ENCODE measurements at places on chromosomes 3 and 15.

GRCh38 chr3:45574067-45574494, 20.5 kb upstream of the LIMD1 start:
- no peak for DNase-seq

- DNase-seq, result no peak
These were observed 35.0 kb upstream of the ABHD17C start for GRCh38 chr15:80660119-80660518.

GRCh38 chr15:72983801-72984545, 68.3 kb upstream of the NEO1 start:
- DNase-seq, result no peak

DNA sequence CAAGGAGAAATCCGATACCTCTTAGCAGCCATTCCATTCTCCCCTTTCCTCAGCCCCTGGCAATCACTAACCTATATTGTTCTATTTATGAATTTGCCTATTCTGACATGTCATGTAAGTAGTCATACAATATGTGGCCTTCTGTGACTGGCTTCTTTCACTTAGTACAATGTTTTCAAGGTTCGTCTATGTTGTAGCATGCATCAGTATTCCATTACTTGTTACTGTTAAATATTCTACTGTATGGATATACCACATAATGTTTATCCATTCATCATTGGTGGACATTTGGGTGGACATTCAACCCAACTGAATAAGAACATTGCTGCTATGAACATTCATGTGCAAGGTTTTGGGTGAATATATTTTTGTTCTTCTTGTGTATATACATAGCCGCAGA, 23.4 kb downstream of the ADAMTS9 start:
- no peak for DNase-seq

DNA sequence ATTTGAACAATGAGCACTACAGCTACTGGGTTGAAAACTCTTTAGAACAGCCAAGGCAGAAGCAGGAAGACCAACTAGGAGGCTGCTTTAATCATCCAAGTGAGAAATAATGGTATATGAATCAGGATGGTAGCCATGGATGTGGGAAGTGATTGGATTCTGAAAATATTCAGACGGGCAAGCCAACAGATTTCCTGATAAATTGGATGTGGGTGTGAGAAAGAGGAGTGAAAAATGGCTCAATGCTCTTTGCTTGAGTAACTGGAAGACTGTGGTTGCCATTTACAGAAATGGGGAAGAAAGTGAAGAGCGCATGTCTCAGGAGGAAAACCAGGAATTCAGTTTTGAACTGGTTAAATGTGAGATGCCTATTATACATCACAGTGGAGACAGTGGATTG, 50.4 kb downstream of the ISL2 start:
- DNase-seq, result no peak

DNA sequence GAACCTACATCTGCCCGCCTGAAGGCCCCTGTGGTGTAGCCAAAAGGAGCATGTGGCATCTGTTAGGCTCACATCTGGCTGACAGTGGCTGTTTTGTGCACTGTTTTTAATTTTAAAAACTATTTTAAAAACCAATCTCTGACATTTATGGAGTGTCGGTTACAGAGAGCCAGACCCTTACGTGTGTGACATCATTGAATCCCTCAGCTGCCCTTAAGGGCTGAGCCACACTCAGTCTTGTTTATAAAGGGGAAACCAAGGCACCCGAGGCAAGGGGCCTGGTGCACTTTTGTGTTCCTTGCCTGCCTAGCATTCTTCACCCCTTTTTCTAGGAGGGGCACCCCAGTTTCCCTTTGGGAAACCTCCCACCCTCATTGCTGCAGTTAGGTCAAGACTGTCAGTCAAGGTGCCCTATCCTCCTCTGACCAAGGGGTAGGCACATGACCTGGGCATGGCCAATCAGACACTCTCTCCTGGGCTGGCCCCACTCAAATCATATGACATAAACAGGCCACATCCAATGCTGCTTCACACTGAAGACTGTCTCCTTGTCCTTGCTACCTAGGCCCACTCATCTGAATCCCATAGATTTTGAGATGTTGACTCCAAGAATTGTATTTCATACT, 105.3 kb downstream of the LSM3 start:
- no peak for DNase-seq

DNA sequence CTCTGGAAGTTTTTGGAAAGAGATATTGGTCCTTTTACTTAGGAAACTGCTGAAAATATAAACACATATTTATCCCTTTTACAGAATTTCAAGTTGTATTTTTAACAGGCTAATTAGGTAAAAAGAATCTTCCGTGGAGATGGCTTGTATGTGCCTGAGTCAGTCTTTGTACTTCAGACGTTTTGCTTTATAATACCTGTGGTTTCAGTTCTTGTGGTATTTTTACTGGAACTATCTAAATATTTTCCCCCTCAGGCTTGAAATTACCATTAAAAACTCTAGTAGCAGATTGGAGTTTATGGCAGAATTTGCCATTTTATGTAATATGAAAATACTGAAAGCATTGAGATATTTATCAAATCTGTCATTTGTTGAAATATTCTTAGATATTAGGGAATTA, 151.6 kb upstream of the CGNL1 start:
- no peak for DNase-seq

DNA sequence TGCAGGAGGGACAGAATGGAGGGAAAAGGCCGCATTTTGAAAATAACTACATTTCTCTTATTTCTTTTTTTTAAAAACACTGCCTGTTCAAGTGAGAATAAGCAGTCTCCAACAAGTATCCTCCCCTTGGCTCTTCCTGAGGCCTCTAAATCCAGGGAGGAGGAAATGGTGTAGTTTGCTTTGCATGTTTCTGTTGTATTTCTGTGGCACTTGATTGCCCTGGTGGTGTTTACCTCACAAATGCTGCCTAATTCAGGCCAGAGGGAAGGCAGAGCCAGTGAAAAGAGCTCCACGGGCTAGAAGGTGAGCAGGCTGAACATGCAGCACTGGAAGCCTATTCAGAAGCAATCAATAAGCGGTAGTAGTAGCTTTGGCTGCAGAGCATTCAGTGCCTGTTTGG, 149.3 kb upstream of the ATP11B start:
- no peak for DNase-seq

DNA sequence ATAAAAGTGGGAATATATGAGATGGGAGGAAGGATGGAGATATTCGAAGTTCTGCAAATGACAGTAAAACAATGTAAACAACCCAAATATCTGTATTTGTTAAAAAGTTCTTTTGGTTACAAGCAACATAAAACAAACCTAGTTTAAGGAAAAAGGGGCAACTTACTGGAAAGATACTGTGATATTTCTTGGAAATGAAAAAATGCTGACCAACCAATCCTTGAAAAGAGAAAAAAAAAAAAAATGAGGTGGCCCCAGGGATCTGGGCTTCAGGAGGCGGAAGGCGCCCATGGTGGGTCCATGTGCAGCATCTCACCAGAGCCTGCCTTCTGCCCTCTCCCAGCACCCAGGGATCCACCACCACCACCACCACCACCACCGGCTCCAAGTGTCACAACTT, 59.1 kb downstream of the VGLL4 start:
- DNase-seq, result no peak

- DNase-seq, result no peak
These were observed 1037.0 kb upstream of the NR2F2 start for GRCh38 chr15:95293456-95294031.

DNA sequence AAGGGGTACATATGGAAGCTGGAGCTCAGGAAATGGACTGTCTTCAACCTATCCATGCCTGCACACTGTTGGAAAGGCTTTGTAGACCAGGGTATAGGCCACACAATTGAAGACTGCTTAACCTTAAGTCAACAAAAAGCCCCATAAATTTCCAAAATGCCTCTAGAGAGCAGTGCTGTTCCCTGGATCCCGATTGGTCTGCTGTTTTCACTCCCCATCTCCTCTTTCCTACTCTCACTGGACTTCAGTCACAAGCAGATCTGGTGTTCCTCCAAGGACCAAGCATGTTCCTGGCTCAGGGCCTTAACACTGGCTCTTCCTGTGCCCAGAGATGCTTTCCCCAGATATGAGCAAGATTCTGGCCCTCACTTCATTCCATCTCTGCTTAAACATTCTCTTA, 22.8 kb upstream of the LRRC34 start:
- DNase-seq, result peak; percentile 37

GRCh38 chr3:42900226-42901072, 5.5 kb upstream of the ZNF662 start:
- no peak for DNase-seq

- DNase-seq, result no peak
These were observed 162.8 kb downstream of the CD47 start for GRCh38 chr3:107928084-107928445.

DNA sequence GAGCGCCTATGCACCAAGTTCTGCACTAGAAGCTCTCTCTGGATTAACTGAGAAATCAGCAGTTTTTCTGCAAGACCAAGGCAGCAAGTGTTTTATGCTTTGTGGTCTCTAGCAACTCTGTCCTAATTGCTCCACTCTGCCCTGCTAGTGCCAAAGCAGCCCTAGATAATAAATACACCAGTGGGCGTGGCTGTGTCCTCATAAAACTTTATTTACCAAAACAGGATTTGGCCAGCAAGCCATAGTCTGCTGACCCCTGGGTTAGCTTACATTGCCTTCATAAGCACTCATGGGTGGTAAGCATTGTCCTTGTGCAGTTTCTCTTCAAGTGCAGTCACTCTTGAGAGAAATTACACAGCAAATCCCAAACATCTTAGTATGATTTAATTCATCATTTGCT, 30.7 kb upstream of the SLC24A5 start:
- peak; percentile 49 for DNase-seq

DNA sequence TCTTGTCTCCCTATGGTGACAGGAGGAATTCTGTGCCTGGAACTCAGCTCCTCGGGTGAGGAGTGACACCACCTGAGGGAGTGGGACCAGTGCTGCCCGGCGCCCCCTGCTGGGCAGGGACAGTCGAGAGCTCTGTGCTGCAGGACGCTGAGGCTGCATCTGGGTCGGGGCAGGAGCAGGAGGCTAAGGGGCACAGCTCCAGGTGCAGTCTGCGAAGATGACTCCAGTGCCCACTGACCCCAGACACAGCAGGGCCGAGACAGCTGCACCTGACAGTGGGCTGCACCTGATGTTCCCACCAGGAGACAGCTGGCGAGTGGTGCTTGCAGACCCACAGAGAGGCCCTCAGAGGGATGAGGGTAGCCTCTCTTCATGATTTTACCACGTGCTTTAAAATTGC, 152.9 kb downstream of the ATP10A start:
- no peak for DNase-seq

DNA sequence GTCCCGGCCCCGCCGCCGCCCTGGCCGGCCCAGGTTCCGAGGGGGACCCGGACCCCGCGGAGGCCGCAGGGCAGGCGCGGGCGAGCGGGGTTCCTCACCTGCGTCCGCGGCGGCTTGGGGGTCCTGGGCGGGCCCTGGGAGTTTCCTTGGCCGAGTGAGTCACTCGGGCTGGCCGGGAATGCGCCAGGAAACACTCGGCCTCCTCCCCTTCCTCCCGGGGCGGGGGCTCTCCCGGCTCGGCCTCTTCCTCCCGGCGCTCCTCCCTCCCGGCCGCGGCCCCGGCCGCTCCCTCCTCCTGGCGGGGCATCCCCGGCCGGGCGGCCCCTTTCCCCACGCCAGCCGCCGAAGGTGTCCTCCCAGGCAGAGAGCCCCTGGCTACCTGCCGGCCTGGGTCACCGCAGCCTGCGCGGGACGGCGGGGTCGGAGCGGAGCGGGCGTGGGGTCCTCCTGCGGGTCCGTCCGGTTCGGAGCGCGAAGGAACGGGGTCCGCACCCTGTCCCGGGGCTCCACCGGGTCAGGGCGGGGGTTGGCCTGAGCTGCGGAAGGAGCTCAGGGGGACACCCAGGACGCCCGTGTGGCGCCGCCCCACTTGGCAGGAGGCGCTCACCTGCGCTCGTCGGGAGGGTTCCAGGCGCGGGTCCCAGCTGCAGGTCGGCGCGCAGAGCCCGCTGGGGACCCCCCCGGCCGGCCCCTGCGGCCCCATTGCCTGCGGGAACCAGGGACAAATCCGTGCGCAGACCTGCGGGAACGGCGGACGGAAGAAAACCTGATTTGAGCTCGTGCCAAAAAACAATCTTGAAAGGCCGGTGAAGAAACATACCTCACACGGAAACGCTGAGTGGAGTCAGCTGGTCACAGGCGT, at the start of gene CYFIP1:
Gene CYFIP1, minus strand, starts transcription at position 180 of the 862 bp plus-strand sequence. CDS start 33,083 bp downstream, outside the sequence.
- DNase-seq, result peak; percentile 53

GRCh38 chr3:194874206-194874605, 188.5 kb downstream of the FAM43A start:
- DNase-seq, result no peak

- no peak for DNase-seq
These were observed 30.6 kb downstream of the CRTC3 start for GRCh38 chr15:90560229-90560776.

- DNase-seq, result no peak
These were observed 69.0 kb downstream of the NME9 start for GRCh38 chr3:138260611-138261010.

- peak; percentile 74 for DNase-seq
These were observed 187.8 kb downstream of the PYDC2 start for GRCh38 chr3:191648787-191649186.

DNA sequence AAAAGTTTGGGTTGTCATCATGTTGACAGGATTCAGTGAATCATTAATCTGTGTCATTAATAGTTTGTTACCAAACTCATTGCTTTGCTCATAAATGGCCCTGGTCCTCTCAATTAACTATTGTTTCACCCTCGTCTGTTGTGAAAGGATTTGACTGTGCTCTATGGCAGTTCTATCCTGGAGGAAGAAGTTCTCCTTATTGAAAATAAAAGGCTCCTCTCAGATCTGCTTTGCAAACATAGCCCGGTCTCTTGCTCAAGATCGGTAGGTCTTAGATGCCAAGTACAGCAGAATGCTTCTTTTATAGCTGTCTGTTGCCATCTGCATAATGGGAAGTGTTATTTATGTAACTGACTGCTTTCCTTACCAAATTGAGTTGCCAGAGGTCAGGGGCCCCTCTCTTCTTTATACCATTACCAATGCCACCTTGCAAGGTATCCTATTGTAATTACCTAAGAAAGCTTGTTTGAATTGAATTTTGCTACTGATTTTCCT, 146.5 kb downstream of the EBLN2 start:
- DNase-seq, result no peak

- no peak for DNase-seq
These were observed 269.2 kb upstream of the LRTM1 start for GRCh38 chr3:55197021-55197420.

DNA sequence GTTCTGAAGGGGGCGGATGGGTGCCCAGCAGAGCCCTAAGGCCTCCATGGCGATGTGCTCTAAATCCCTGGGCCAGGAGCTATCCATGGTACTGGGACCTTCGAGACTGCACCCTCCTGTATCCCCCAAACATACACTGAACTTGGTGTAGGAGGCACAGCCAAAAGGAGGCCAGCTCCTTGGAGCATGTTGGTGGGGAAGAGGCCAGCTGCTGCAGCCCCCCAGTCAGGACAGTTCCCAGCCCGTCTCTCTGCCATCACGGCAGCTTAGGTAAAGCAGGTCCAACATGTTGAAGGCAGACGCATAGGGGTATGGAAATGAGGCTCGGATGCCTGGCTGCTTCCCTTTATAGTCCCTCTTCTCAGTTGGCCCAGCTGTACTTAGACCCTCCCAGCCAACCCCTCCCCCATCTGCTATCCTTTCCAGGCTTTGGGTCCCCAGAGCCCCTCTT, 1.8 kb downstream of the CAMKV start:
- no peak for DNase-seq

DNA sequence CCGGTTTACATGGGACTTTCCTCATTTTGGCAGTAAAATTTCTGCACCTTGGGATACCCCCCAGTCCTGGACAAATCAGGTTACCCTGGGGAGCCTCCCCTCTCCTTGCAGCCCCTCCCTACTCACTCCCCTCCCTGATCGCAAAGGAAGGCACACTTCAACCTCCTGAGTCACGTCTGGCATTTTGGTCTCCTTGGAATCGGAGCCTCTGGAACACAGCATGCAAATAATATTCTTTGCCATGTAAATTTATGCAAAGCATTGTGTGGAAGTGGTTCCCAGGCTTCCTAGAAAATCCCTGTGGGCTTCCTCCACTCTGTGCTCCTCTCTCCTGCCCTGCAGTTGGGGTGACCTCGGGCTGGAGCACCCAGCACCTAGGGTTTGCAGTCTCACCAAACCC, 11.6 kb downstream of the SCN5A start:
- DNase-seq, result no peak
